ENCODE measurements at places on chromosomes 2 and 18. TPM values are rescaled to one million over a fixed set of nuclear protein-coding genes. Genes with fewer than 3 reads are reported as not detected.

DNA sequence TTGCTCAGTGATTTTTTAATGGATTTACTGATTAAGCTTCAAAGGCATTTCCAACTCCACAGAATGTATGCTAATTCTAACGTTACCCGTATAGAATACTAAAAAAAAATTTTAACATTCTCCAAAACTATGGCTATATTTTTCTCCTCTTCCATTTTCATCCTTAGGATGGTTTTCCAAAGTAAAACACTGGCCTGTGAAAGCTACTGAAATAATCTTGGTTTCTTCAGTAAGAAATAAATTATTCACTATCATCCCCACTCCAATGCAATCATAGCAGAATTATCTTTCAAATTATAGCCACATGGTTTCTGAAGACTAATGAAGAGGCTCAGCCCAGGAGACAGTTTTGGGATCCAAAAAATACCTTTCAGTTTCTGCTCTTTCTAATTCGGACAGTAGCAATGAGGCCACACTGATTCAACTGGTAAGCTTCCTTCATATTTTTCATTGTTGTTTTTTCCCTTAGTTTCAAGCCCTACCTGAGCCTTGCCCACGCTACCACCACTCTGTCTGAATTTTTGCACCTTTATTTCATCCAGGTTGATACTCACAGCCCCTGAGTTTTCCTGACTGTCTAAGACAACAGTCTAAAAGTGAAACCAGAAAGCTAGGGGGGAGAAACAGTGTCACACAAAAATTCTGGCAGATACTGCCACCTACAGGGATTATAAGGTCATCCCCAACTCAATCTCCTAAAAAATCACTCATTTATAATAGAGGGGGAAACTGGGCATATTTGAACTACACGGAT, 887.9 kb downstream of the NRXN1 start:
- DNase-seq, result peak; percentile 0

- DNase-seq, result no peak
Observed at GRCh38 chr18:433298-433697, 67.2 kb downstream of the COLEC12 start.

The RNF152 gene
- 0.39 TPM for total RNA-seq

- no peak for DNase-seq
Observed at GRCh38 chr2:161400076-161400475, 16.0 kb upstream of the TBR1 start.

The C2orf15 gene
- 1.7 TPM for total RNA-seq

- no peak for DNase-seq
Observed at GRCh38 chr18:64695851-64696553, 547.1 kb upstream of the LINC00305 start.

- no peak for DNase-seq
Observed at GRCh38 chr2:198383392-198383791, 579.0 kb downstream of the PLCL1 start.

- no peak for DNase-seq
Observed at GRCh38 chr2:240413813-240414429, 21.5 kb upstream of the GPC1 start.

The SERPINB12 gene
- total RNA-seq, result not detected

- no peak for DNase-seq
Observed at GRCh38 chr18:31667185-31667584, 17.2 kb downstream of the B4GALT6 start.

- DNase-seq, result no peak
Observed at GRCh38 chr2:62662554-62662953, 43.0 kb upstream of the EHBP1 start.

DNA sequence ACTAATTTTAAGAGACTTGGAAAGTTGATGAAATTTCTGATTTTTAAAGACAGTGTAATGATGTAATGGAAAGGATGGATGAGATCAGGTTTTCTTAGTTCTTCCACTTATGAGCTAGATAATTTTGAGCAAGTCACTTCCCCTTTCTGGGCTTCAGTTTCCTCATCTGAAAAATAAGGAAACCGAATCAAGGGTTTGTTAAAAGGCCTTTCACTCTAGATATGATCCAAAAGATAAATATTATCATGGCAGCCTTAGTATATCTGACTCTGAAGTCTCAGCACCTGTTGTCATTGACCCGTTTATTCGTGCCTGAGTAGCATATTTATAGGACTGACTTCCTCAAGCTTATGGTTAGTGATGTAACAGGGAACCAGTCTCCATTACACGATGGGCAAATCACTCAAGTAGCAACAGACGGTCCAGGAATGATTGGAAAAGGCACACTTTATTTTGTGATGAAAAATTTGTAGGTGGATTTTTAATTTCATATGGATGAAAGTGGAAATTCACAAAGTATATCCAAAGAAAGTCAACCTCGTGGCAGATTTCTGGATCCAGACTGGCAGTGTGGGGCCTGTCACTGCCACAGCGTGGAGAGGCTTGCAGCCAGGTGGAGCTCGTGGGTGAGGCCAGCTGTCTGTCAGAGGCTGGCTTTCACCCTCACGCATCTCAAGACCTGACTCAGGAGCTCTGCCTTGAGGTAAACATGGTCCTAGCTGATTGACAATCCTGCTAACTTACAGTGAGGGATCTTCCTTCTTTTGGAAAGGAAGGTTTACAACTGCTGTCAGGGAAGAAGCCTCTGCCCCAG, 137.9 kb upstream of the CXCR4 start:
- DNase-seq, result peak; percentile 32

- peak; percentile 65 for DNase-seq
Observed at GRCh38 chr2:230447455-230448451, 31.8 kb downstream of the SP100 start.

- DNase-seq, result no peak
Observed at GRCh38 chr18:50453014-50453680, 78.3 kb downstream of the SKA1 start.

Measured in activated T-cell treated with anti-CD3 and anti-CD28 coated beads, Interleukin-2, amount 50 U/mL, for 72 hours (primary cell).